Kasumi-1 (cell line): ENCODE measurements at places on chromosomes 12 and 14.

GRCh38 chr12:130783110-130783715 lies 55.8 kb downstream of the STX2 start:
- no peak for DNase-seq

DNA sequence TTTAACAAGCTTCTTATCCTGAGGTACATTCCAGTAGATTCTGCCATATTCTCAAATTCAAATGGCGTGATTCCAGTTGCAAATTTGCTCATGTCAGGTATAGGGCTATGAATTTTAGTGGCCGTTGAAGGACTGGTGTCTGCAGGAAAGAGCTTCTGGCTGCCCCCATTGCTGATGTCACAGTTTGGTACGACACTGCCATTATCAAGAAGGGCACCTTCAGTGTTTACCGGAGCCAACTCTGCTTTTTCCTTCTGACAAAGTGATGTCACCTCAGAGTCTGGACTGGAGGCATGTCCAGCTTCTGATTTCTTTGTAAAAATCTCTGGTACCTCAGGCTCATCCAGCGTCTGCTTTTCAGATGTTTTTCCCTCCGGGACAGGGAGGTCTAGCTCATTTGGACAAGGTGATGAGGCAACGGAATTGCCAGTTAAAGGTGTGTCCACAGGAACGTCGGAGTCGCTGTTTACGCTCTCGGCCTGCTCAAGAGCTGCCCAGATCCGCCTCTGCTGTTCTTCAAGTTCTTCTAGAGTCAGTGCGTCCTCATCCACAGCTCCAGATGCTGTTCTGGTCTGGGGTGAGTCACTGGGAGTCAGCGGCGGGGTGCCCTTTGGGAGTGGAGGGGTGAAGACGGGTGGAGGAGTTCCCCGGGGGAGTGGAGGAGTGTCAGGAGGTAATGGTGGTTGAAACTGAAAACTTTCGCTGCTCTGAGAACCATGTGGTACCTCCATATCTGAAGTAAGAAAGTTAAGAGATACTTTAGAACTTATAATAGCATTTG lies 27.0 kb downstream of the ZCCHC8 start:
- DNase-seq, result no peak

GRCh38 chr12:59733200-59733599 lies 137.4 kb downstream of the SLC16A7 start:
- no peak for DNase-seq

- DNase-seq, result no peak
Observed at GRCh38 chr12:63900922-63901793, 56.7 kb downstream of the SRGAP1 start.

- no peak for DNase-seq
Observed at GRCh38 chr12:13203034-13203922, 6.8 kb downstream of the EMP1 start.

DNA sequence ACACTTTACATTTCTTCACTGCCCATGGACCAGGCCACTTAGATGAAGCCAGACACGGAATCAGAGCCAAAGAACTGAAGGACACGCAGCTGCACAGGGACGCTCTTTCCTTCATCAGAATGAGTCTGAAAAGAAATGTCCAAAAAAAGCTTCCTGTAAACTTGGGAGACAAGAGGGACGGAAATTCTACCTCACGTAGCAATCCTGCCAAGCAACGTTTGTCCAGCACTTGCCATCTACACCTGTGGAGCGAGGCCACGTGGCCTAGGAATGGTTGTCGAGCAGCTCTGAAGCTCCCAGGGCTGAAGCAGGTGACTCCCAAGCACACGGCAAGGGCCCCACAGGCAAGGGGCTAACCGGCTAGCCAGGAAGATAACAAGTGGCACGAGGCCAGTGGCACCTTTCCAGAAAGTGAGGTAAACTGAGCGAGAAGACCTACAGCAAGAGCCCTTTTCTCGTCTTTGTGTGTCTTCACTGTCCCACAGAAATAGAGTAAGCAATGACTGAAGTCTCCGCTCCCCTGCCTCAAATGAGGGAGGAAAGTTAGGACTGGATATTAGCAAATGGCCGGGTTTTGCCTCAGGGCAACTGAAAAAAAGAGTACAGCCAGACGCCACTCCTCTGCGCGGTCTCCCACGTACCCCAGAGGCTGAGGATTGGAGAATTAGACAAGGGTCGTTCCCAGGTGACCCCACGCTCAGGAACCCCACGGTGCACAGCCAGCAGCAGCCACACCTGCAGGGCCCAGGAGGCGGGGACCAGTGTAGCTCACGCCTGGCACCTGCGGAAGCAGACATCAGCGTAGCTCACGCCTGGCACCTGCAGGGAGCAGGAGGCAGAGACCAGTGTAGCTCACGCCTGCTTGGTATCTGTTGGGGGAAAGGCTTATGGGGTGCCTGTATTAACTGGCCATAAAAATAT lies 7.7 kb downstream of the ZNF605 start:
- no peak for DNase-seq

DNA sequence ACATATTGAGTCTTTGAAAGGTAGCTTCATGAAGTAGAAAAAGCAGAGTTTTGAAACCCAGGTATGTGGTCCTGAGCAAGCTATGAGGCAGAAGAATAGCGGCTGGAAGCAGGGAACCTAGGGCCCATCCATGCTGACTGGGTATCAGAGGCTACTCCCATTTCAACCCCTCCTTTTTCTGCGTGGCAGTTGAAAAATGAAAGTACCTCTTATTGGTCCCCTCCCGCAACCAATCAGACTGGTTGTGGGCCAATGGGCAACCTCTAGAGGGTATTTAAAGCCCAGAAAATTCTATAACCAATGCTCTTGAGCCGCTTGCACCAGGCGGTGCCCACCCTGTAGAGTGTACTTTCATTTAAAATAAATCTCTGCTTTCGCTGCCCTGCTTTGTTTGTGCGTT lies 1.6 kb upstream of the SNRPF start:
- no peak for DNase-seq

DNA sequence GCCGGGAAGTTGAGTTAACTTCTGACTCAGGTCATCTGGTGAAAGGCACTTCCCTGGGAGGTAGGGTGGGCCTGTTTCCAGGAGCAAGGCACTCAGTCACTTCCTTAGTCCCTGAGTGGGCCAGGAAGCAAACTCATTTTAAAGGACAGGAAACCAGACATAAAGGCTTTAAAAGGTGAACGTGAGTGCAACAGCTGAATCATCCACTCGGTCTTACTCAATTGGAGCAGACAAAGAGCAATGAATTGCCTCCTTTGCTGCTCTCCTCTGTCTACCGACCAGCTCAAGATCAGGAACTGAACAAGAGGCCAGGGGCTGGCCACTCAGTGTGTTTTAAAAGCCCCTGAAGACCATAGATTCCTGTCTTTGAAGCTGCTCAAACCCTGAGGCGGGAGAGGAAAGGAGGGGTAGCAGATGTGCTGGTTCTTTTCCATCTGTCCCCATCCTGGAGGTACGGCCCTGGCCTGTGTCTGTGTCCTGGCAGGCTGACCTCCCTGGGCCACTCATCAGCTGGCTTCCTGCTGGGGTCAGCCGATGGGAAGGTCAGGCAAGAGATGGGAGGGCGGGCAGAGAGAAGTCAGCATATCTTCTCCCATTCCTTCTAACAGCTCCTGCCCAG lies 148.9 kb downstream of the PPM1H start:
- DNase-seq, result peak; percentile 55

DNA sequence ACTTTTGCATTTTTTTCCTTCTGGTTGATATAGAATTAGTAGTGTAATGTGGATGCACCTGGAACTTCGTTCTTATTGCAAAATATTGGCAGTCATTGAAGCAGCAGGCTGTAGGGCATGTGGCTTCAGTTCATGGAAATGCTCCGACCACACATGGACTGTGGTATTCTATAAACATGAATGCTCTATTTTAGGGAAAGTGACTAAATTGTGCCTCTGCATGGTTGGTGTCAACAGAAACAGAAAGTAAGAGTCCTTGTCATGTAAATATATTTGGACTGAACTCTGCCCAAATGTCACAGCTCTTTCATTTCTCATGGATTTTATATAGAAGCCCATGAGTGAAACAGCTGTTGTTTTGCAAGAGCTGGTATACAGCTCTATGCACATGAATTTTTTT lies 917.0 kb downstream of the LRFN5 start:
- DNase-seq, result no peak

DNA sequence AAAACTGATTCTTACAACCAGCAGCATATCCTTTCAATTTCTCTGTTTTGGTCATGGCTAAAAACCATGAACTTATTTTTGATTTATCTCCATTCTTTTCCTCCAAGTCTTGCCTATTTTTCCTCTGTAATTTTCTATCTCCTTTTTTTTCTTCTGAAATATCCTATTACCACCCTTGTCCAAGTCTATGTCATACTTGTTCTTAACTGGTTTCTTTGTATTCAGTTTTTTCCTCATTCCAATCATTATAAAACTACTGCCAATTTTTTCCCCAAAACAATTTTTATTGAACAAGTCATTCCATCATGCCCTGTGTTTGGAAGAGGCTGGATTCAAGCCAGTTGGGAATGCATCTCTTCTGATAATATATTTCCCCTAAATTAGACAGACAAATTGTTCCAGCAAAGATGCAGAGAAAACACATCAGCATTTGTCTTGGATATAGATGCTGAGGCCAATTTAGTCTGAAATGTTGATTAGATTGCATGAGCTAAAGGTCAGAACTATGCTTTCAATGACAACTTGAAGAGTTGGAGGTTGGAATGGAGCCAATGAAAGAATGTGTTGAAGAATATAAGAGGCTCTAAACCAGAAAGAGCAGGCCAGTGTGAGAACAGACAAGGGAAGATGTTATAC lies 30.7 kb downstream of the OTOGL start:
- no peak for DNase-seq

DNA sequence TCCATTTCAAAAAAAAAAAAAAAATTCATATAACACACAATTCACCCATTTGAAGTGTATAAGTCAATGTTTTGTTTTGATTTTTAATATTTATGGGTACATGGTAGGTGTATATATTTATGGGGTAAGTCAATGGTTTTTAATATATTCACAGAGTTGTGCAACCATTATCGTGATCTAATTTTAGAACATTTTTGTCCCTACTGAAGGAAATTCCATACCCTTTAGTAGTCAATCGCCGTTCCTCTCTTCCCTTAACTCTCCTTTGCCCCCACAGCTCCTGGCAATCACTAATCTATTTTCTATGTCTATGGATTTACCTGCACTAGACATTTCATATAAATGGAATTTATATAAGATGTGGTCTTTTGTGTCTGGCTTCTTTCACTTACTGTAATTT lies 92.8 kb downstream of the TRAFD1 start:
- DNase-seq, result no peak

GRCh38 chr12:84542289-84542688 lies 370.3 kb downstream of the SLC6A15 start:
- DNase-seq, result no peak

DNA sequence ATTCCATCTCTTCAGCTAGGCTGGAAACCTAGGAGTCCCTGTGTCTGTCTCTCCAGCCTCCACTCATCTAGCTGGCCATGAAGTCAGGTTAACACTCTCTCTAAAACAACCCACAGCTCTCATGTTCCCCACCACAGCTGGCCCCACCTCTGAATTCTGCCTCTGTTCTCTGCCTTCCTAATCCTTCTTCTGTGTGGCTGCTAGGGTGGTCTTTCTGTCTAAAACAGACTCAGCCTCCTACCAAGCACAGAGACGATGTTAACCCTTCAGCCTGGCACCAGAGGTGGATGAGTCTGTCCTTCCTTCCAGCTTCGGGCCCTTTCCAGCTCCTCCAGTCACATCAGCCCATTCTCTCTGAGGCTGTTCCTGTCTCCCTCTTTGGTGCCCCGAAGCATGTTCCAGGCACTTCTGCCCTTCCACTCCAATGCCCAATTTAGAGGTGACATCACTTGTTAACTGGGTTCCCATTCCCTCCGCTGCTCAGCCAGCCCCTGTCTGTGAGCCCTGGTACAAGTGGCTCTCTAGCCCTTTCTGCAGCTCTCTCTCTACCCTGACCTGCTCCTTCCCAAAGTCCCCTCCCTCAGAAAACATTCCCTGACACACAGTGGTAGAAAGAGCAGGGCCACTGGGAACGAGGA lies 9.1 kb downstream of the FIGNL2 start:
- DNase-seq, result no peak
